ENCODE measurements at places on chromosomes 7 and 10.

- peak; percentile 50 for DNase-seq
Observed at GRCh38 chr7:31114593-31115343, 62.7 kb downstream of the ADCYAP1R1 start.

DNA sequence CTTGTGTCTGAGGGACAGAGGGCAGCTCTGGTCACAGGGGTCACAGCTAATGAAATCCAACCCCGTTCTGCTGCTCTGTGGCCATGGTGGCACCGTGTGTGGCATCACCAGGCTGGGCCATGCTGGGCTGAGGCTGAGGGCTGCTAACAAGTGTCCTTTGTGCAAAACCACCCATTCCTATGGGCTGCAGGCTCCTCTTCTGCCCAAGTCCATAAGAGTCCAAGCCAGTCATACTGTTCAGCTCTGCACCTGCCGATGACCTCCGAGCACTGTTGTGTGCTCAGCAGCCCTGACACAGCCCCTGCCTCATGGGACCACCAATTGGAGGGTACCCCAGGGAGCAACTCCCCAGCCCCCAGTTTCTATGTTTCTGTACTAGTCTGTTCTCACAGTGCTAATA is 133.1 kb downstream of the WDR11 start:
- DNase-seq = no peak

DNA sequence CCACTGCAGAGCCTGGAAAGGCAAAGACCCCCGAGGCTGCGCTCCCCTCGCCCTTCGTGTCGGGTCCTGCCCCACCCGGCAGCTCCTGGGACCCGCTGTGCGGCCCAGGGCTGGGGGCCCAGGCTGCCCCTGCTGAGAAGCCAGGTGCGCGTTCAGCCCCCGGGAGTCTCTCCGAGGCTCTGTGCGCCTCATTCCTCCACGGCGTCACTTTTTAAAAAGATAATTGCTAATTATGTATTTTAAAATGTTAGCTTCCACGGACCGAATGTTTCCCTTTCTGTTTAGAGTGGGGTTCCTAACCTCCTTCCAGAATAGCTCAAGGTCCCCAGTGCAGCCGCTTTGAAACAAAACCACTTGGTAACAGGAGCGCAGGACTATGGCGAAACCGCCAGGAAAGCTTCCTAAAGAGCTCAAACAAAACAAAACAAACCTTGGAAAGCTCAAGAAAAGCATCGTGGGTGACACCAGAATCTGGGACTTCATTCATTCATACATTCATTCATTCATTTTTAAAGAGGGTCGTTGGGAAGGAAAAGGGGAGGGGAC is 45.6 kb downstream of the PDIA4 start:
- peak; percentile 44 for DNase-seq

- DNase-seq = peak; percentile 19
Observed at GRCh38 chr10:21293518-21294356, 231.7 kb downstream of the SKIDA1 start.

DNA sequence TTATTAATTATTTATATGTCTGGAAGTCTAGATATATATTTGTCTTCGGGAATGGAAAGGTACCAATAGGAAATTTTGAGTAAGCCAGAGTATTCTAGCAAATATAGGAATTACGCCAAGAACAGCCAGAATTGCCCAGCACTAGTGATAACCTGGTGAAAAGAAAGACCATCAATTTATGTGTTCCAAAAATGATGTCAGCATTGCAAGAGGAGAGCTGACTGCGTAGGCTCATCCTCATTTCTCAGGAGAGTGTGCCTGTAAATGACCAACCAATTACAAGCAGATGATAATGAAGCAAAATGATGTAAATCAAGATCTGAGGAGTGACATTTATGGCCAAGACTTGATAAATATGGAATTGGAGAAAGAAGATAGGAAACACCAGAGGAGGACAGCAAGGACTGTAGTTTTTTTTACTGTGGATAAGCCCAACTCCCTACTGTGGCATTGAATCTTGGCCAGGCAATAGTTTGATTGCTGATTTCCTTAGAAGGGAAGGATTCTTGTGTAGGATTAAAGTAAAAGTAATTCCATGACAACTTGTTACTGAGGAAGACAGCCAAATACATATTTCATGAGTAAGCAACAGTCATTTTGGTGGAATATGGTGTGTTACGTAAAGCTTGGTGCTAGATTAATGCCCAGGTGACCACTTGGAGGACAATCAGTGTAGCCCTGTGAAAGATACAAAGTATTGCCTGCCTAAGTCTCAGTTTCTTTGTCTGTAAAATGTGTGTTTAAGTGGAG is 590.8 kb downstream of the AUTS2 start:
- DNase-seq = no peak

DNA sequence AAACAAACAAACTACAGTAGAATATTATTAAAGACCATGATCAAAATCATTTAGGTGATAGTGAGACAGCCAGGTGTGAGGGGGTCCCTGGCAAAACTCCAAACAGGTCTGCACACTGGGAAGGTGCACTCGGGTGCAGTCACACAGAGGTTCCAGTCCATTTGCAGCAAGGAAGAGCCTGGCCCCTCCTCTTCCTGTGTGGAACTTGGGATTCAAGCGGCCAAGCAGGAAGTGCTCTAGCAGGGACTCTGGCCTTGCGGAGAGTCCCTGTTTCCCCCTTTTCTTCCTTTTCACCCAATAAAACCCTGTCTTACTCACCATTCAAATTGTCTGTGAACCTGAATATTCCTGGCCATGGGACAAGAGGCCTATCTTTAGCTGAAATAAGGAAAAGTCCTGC is 181.8 kb downstream of the LRRTM3 start:
- no peak for DNase-seq

DNA sequence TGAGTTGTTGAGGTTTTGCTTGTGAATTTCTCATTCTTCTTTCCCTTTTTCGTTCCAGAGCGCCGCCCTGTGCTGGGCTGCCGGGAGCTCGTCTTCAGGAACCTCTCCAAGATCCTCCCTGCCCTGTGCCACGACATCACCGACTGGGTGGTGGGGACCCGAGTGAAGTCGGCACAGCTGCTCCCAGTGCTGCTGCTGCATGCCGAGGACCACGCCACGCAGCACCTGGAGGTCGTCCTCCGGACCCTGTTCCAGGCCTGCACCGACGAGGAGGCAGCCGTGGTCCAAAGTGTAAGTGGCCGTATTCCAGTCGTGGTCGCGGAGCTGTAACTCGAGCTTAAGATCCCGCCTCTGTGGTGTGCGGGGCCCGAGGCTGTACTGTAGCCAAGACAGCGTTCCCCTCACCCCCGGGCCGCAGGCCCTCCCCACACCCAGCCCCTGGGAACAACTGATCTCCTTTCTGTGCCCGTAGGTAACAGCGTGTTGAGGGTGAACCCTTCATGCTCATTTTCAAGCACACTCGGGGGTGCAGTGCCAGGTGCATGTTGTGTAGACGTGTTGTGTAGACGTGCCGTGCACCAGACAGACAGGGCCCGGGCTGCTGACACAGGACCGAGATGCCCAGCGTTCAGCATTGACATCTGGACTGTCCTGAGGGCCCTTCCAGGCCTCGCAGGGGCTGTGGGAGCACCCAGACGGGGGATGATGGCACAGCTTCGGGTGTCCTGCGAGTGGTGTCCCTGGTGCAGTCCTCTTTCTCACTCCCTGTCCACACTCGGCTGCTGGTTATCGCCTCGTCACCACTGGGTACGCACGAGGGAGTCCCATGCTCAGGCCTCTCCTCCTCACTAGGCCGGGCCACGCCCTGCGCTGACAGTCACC is 27.7 kb upstream of the PRKAR1B start:
- DNase-seq = no peak
